ENCODE measurements at places on chromosomes 6 and 20.

- DNase-seq = no peak
These were observed 211.7 kb downstream of the LMBRD1 start for GRCh38 chr6:69584913-69585729.

DNA sequence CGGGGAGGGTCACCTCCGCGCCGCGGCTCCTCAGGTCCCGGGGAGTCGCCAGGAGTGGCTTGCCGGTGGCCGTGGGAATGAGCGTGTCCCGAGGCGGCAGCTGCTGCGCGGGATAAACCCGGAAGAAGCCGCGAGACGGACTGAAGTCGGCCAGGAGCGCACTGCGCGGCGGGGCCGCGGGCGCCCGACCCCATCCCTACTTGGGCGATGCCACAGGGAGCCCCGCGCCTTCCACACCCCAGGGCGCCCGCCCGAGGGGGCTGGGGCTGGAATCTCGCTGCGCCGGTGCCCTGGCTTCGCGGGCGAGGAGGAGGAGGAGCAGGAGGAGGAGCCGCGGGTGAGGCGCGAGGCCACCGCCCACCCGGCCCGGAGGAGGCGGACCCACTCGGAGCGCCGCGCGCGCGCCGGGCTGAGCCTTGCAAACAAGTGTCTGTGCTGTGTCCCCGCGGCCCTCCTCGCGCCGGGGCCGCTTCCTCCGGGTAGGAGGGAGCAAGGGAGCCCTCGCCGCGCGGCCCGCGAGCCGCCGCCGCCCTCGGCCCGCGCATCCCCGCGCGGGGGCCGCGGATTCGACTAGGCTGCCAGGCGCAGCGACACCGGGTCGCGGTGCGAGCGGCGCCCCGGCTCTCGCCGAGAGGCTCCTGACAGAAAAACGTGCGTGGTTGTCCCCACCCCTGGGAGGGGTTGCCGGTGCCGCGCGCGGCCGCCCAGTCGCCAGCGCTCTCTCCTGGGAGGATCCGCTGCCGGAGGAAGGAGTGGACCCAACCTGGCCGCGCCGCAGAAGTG lies at the start of gene ZDHHC14:
Gene ZDHHC14, plus strand, starts transcription at position 412 of the 783 bp plus-strand sequence.
- no peak for DNase-seq

DNA sequence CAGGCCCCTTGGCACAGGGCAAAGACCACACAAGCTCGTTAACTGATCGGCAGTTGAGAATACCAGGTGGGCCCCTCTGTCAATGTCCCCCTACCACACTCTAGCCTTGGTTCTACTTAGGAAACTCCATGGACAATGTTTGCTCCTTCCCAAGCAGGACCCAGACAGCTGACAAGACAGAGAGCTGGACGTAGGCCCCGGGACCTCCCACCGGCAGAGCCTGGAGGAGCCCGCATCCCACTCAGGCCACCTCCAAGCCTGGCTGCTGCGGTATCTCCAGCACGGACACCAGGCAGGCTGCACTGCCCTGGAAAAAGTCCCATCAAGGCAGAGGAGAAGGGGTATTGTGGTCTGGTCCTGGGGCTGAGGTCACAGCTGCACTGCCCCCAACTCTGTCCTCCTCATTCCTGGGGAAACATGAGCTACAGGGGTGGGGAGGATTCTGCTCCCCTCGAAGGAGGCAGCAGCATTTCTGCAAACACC lies 6.2 kb upstream of the GRM4 start:
- DNase-seq = no peak

GRCh38 chr20:62298577-62299249 lies 4.1 kb upstream of the ADRM1 start:
- no peak for DNase-seq

DNA sequence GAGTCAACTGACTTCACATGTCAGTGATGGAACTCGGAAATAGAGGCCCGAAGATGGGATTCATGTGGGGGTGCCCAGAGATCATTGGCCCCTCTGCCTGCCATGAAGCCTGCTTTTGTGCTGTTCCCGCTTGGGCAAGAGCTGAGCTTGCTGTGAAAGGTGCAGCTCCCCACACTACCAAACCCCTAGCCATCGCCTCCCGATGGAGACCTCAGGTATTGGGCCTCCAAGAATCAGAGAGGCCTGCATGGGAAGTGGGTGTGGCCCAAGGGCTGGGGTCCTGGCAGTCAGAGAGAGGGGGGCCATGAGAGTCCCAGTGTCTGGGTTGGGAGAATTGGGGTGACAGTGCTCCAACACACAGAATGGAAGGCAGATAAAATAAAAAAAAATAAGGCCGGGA lies 160.9 kb downstream of the SOD2 start:
- DNase-seq = no peak

DNA sequence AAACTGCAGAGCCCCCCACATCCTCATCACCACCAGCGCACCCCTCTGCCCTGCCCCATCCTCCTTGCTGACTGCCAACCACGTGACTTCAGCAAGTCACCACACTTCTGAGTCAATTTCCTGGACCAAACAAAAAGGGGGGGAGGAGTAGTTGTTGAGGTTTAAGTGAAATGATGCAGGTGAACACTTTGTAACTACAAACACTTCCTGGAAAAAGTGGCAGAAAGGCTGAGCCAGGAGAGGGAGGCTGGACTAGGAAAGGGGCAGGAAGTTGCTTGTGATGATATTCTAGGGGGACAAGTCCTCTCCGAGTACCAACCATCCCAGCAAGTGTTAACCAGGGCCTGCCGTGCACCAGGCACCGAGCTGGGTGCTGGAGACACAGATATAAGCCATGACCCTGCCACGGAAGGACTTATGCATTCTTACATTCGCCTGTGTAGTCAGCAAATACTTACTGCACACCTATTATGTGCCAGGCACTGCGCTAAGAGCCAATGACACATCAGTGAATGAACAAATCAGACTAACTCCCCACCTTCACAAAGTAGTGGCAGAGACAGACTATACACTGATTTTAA lies 67.3 kb downstream of the PREX1 start:
- DNase-seq = no peak

GRCh38 chr6:101435038-101435437 lies 41.5 kb downstream of the GRIK2 start:
- no peak for DNase-seq

- DNase-seq = no peak
These were observed 30.7 kb upstream of the MRGBP start for GRCh38 chr20:62765432-62766070.

Measured in iPS DF 6.9 (cell line).